ENCODE measurements at places on chromosomes 2 and 18.

GRCh38 chr2:12116228-12116750 lies 369.9 kb downstream of the LPIN1 start:
- DNase-seq, result no peak

GRCh38 chr2:21804151-21804550 lies 680.4 kb downstream of the TDRD15 start:
- no peak for DNase-seq

GRCh38 chr18:57084331-57085271 lies 62.3 kb upstream of the BOD1L2 start:
- DNase-seq, result peak; percentile 7

GRCh38 chr18:59505356-59505755 lies 146.3 kb upstream of the LMAN1 start:
- no peak for DNase-seq
